ENCODE measurements at places on chromosomes 13 and 19. TPM values are rescaled to one million over a fixed set of nuclear protein-coding genes. Genes with fewer than 3 reads are reported as not detected.

- no peak for DNase-seq
These were observed 143.4 kb downstream of the SHISA2 start for GRCh38 chr13:25908366-25908765.

DNA sequence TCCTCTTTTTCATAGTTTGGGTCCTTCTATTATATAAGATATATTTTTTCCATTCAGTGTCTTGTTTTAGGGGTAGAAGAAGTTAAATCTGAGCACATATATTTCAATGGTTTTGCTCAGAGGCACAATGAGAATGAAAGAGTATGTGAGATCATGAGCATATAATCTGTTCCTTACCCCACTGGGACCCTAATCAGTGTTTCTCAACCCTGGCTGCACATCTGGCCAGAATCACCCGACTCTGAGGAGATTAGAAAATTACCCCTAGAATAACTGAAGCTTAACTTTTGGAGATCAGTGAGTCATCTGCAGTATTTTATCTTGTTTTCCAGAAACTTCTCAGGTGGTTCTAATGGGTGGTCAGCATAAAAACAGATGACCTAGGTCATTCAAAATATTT, 782 bp downstream of the CYSLTR2 start:
- no peak for DNase-seq

- no peak for DNase-seq
These were observed 35.2 kb upstream of the WDFY2 start for GRCh38 chr13:51549050-51549449.

GRCh38 chr13:43988302-43988701, 108.6 kb downstream of the LACC1 start:
- no peak for DNase-seq

DNA sequence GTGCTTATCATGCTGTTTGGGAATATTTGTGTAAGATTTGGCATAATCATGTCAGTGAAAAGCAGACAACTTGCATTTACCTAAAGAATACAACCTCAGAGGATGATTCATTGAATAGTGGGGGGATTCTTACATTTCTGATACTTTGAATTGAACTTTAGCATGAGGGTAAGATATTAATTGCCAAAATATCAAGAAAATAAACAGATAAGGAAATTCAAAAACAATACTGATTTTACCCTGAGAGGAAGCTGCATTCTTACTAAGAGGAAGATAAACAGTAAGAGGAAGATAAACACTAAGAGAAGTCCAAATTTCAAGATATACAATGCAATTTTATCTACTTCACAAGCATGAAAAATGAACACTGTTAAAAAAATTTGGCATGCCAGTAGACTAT, 2564.3 kb upstream of the PCDH20 start:
- peak; percentile 56 for DNase-seq

- DNase-seq = no peak
These were observed 9.0 kb downstream of the SH3GL1 start for GRCh38 chr19:4391306-4391693.

DNA sequence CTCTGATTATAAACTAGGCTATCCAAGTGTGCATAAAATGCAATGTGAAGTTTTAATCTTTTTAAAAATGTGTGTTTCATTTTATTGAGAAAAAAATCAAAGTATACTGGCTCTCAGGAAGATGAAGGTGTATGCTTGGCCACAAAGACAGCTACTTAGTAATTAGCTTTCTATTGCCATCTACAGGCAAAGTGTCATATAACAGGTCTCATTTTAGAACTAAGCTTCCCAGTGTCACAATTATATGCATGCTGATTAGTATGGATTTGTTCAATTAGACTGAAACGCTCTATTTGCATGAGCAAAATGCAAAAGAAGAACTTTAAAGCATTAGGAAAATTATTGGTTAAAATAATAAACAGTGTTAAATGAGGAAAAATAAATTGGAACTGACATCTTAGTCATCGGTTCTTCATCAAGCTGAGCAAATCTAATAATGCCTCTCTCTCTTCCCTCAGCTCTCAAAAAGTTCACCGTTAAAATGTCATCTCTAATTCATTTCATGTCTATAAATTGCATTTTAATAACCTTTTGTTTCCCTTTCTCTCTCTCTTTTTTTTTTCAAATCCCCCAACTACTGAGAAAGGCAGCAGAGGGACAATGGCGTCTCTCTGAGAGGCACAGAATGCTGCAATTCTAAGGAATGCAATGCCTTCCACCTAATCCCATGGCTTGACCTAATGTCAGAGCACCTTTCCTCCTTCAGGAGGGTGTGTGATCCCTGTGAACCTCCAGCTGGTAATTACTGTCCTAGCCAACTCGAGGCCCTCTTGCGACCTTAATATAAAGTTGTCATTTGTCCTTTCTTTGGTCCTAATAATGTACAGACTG, 313.1 kb upstream of the MAB21L1 start:
- peak; percentile 48 for DNase-seq

DNA sequence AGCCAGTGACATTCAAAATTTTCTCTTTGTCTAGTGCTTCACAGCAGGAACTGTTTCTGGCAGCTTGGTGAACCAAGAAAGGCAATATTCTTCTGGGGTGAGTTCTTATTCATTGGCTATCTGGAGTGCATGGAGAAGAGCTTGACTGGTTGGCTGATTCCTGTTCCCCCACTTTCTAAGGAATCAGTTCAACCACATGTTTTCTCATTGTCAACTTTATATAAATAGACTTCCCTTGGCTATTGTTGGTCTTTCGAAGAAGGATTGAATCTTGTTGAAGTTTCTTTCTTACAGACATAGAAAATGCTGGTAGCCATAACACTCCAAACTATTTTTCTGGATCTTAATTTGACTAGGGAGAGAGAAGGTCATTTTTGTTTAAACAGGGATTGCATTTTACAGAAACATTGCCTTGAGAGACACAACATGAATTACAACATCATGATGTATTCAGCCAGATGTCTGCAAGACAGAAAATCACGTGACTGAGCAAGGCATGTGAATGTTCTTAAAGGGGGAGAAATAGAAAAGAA, 85.2 kb downstream of the EDNRB start:
- DNase-seq = no peak

GRCh38 chr19:40224342-40225150, 1.9 kb downstream of the CCNP start:
- DNase-seq = no peak

- no peak for DNase-seq
These were observed 904 bp upstream of the ZNF557 start for GRCh38 chr19:7068599-7068998.

GRCh38 chr13:106619688-106620555, 52.0 kb upstream of the ARGLU1 start:
- DNase-seq = peak; percentile 61

- no peak for DNase-seq
These were observed 24.9 kb upstream of the AMER2 start for GRCh38 chr13:25196971-25197370.

GRCh38 chr13:75486146-75487062, 4.4 kb upstream of the TBC1D4 start:
- no peak for DNase-seq

- DNase-seq = no peak
These were observed 234.9 kb downstream of the PCDH9 start for GRCh38 chr13:66995203-66995611.

- DNase-seq = peak; percentile 65
These were observed 223.7 kb downstream of the TBC1D4 start for GRCh38 chr13:75258159-75258782.

GRCh38 chr13:90187478-90188350, 1159.8 kb upstream of the MIR17HG start:
- no peak for DNase-seq

GRCh38 chr13:33776239-33776881, 41.6 kb upstream of the RFC3 start:
- no peak for DNase-seq

DNA sequence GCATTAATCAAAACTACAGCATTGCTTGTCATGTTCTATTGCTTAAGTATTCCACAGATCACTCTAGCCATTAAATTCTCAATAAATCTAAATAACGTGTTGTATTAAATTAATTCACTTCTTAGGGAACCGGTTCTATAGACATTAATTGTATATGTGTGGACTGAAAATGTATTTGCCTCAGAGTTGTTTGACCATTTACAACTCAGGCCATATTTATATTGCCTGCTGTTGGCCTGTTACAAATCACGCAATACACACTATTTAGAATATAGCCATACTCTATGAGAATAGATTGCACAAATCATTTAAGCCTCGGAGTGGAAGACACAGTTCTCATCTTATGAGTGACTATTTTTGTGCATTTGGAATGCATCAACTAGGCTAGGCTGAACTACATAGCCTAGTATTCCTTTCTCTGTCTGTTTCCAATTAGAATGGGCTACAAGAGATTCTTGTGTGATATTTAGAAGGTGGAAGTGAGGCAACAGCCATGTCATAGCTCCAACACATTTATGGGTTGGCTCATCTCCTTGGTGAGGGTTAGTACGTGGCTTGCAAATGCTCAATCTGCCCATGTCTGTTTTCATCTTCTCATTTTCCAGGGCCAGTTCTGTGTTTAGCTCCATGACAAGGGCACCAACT, 1116.1 kb downstream of the PCDH9 start:
- DNase-seq = no peak

GRCh38 chr19:4817467-4818277, 13.8 kb downstream of the TICAM1 start:
- DNase-seq = no peak

DNA sequence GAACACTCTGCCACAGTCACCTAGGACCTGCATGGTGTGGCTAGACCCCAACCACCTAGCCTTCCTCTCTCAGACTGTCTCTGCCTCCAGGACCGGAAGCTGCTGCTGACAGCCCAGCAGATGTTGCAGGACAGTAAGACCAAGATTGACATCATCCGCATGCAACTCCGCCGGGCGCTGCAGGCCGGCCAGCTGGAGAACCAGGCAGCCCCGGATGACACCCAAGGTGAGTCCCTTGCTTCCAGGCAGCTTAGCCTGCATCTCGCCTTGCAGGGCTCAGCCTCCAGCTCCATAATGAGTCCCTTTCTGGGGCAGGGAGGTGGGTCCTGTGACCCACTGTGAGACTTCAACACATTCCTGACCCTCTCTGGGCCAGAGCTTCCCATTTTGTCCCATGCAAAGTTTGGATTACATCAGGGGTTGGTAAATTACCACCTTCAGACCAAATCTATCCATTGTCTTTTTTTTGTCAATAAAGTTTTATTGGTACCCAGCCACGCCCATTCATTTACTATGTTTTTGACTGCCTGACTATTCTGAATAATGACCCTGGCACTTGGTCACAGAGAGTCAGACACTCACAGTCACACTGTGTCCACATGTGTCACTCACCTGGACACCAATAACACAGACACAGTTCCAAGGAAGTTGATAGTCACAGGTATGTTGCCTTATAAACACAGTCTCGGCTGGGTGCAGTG, 13.4 kb downstream of the PKN1 start:
- no peak for DNase-seq

DNA sequence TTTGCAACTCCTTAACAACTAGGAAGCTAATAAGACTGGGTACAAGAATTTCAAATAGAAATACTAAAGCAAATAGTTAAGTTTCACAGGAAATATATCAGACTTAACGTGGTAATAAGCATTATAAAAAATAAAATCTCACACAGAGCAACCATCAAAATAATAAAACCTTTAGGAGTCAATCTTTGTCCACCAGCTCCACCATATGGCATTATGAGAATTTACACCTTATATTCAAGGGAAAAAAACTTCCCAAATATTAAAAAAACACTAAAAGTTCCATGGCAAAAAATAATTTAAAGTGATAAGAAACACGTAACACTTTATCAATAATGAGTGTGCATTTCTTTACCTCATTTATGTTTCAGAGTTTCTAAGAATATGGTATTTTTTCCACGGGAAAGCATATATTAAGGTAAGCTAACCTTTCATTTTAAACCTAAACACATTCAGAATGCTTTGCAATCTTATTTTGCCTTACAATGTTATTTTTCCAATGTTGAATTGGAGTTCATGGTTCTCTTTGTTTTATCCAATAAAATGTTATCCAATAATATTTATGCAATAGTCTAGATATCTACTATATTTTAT, 423.2 kb upstream of the SGCG start:
- no peak for DNase-seq

DNA sequence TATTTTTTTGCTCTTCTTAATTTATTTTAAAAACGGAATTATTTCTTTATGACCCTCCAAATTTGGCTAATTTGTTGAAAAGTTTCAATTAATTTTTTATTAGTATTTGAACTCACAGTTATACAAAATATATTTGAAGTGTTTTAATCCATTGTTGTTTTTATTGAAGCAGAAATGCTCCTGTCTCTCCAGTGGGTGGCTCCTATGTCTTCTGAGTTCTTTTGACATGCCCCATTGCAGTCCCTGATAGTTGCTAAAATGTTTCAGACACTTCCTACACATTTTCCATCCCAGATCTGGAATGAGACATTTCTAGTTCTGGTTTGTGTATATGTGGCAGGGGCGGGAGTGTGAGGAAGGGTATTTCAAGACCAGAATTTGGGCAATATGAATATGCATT, 579.4 kb upstream of the PRR20A start:
- peak; percentile 35 for DNase-seq

DNA sequence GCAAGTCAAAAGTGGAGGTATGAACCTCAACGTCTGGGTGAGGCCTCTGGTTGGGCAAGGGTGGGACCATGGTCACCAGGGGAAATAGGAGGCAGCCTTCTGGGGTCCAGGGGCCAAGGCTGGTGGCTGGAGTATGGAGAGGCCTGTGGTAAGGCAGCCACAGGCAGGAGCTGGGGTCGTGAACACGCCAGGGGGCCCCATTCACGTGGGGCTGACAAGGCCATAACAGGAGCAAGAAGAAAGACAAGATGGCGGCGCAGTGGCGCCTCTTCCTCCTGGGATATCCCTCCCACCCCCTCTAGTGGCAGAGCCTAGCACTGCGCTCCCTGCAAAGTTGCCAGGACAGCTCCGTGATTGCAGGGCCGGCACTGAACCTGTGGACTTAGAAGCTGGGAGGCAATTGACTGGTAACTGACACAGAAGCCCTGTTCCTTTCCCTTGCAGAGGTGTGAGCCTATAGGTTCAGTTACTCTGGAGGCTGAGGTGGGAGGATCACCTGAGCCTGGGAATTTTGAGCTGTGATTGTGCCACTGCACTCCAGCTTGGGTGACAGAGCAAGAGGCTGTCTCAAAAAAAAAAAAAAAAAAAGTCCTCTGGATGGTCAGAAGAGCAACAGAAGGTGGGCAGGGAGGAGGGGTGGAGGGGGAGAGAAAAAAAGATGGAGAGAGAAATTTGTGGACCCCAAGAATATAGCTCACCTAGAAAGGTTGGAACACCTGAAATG, 19.7 kb upstream of the EDDM13 start:
- DNase-seq = peak; percentile 70

APC2 gene
- 0.23 TPM for total RNA-seq

SYNGR4 gene
- not detected for total RNA-seq

SUGT1 gene
- total RNA-seq = 74.2 TPM

SEMA6B gene
- 166 TPM for total RNA-seq

KLF1 gene
- total RNA-seq = not detected

PRR22 gene
- 3.6 TPM for total RNA-seq

LGALS14 gene
- not detected for total RNA-seq

TMIGD2 gene
- not detected for total RNA-seq

LMTK3 gene
- not detected for total RNA-seq

NBEA gene
- total RNA-seq = 4.4 TPM

PLVAP gene
- 11.1 TPM for total RNA-seq
